ENCODE measurements at places on chromosomes 1 and 21.

DNA sequence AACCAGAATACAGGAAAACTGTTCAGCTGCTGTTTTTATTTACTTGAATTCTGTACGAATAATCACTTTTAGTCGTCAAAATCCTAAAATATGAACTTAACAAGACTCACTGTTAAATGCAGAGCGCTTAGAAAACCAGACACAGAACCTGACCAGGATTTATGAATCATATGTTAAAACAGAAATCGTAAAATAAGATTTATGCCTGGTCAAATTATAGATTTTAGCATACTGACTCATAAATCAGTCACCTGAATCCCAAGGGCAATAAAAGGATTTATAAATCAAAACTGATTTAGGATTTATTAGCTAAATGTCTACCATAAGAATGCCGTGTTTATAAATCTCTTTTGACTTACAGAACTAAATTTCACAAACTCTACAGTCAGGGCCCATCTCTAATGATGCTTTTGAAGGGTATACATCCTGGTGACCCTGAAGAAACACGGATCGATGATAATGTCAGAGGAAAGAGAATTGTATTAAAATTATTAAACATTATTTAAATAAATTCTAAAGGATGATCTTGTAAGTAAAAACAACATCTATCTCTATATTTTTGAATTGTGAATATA is 28.8 kb downstream of the CYYR1 start:
- DNase-seq, result no peak

DNA sequence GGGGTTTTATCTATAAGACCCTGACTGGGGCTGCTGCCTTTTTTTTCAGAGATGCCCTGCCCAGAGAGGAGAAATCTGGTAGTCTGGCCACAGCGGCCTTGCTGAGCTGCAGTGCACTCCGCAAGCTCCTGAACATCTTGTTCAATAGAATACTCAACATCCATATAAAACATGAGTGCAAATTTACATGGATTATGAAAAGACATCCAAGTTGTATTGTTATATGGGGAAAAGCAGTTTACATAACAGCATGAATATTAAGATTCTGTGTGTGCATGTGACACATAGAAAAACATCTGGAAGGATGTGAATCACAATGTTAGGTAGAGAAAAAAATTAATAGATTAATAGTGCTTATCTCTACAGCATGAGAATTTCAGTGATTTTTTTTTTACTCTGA is 16.4 kb downstream of the COG2 start:
- DNase-seq, result no peak

DNA sequence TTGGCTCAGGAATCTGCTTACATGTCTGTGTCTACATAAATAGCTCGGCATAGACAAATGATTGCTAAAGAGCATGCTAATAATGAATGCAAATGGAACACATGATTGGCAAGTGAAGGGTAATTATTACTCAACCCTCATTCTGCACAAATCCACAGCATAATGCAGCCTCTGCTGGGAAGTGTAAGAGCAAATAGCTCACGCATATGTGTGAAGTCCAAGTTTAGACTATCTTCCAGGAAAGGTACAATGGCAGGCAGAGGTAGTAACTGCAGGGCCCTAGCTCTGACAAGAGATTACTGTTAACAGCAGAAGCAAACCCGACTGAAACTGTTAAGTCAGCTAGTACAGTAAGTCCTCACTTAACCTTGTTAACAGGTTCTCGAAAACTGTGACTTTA is 7.0 kb upstream of the IL6R start:
- no peak for DNase-seq

- no peak for DNase-seq
Observed at GRCh38 chr1:198640174-198640573, 1.3 kb downstream of the PTPRC start.

GRCh38 chr1:40903106-40903505 is 40.9 kb upstream of the CITED4 start:
- DNase-seq, result no peak
